ENCODE measurements at places on chromosomes 11 and 22.

GRCh38 chr22:21446128-21446826, 20.9 kb upstream of the TMEM191C start:
- no peak for DNase-seq

- no peak for DNase-seq
Observed at GRCh38 chr11:67996051-67996450, 7.8 kb downstream of the UNC93B1 start.

DNA sequence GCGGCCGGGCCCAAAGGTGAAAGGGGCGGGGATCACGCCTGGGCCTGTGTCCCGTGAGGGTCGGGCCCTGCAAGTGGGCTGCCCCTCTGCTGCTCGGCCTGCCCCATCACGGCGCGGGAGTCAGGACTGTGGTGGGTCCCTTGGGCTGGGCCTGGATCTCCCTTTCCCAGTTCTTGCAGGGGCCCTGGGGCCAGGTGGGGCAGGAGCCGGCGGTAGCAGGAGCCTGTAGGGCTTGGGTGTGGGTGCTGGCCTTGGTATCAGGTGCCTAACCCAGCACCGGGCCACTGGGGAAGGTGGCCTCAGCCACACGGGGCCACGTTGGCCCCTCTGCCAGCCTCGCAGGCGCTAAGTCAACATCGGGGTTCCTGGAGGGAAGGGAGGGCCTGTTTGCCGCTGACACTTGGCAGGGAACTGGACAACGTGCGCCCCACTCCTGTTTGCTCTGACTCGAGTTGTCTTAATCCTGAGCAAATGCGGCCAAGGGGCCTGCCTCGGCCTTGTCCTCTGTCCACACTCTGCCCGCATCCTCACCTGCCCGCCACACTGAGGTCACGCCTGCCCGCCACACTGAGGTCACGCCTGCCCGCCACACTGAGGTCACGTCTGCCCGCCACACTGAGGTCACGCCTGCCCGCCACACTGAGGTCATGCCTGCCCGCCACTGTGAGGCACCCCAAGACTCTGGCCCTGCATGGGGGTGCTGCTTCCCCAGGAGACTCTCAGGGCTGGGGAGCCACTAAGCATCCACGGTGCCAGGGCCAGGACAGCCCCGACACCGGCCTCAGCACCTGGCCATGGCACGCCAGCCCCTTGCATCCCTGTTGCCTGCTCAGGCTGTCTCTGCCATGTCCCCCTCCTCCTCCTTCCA, 14.2 kb upstream of the MUC5B start:
- DNase-seq = no peak

GRCh38 chr11:77253690-77254089, 47.8 kb downstream of the GDPD4 start:
- no peak for DNase-seq

DNA sequence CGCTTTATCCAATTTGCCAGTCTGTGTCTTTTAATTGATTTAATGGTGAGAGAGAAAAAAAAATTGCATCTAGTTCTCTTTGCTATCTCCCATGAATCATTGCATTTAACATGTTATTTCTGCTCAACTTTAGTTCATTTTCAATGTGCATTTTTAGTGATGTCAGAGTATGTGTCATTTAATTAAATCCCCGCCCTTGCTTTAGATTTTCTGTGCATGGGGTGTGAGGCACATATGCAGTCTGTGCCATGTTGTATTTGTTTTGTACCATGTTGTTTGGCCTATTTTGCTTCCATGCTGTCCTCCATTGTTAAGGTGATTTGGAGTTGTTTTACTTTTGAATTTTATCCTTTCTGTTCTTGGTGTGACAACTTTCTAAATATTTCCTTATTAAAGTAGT, 8.3 kb upstream of the NCR3LG1 start:
- no peak for DNase-seq

GRCh38 chr11:132504501-132505041, 1027.7 kb downstream of the OPCML start:
- no peak for DNase-seq

DNA sequence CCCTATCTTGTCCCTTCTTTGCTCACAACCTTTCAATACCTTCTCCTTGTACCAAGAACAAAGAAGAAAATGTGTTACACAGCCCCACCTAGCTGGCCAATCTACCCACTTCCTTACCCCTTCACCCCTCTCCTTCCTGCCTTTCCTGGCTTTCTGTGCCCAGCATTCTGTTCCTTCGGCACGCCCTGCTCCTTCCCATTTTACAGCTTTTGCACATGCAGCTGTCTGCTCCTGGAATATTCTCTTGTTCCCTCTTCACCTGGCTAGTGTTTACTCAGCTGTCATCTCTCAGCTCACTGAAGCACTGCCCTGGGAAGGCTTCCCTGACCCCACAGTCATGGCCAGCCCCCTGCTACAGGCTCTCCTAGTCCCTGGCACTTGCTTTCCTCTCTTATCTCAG, 30.7 kb downstream of the SERPINH1 start:
- DNase-seq = no peak

DNA sequence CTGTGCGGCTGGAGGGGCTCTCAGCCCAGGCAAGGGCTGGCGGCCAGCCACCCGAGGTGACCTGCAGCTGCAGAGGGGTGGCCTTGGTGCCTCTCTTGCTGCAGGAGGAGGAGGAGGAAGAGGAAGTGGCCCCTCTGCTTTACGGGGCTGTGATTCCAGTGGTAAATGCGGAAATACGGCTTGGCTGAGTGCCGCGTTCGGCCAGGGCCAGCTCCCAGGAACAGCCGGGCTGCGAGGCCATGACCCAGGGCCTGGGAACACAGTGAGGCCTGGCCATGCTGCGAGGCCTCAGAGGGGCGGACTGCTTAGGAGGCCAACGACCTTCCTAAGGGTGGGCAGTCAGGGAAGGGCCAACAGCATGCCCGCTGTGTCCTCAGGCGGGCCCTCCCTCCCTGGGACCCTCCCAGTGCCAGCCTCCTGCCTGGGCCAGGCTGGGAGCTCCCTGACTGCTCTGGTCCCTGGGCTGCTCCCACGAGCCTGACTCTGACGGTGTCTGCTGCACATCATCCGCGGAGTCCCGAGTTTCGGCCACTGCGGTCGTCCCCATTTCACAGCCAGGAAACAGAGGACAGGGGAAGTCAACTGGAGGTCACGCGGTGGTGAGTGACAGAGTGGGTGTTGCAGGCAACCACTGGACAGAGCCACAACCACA, 20.8 kb upstream of the PPARA start:
- no peak for DNase-seq

DNA sequence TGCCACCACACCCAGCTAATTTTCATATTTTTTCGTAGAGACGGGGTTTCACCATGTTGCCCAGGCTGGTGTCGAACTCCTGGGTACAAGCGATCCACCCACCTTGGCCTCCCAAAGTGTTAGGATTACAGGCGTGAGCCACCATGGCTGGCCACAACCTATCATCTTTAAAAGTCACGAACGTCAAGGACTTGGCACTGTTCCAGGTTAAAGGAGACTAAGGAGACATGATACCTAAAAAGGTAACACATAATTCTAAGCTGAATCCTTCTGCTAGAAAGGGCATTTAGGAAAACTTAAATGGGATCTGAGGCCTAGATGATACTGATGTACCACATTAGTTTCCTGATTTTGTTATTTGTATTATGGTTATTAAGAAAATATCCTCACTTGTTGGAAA, 43.3 kb upstream of the SYT9 start:
- no peak for DNase-seq

DNA sequence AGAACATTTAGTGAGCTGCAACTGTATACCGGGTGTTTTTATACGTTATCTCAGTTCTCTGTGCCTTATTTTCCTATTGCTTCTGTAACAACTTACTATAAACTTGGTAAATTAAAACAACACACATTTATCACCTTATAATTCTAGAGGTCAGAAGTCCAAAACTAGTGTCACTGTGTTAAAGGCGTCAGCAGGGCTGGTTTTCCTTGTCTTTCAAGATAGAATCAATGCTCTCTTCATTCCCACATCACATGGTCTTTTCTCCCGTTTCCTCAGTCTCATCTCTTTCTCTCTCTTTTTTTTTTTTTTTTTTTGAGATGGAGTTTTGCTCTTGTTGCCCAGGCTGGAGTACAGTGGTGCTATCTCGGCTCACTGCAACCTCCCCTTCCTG, 36.1 kb downstream of the MB start:
- no peak for DNase-seq

- DNase-seq = no peak
Observed at GRCh38 chr11:88307749-88308425, 29.6 kb downstream of the CTSC start.

DNA sequence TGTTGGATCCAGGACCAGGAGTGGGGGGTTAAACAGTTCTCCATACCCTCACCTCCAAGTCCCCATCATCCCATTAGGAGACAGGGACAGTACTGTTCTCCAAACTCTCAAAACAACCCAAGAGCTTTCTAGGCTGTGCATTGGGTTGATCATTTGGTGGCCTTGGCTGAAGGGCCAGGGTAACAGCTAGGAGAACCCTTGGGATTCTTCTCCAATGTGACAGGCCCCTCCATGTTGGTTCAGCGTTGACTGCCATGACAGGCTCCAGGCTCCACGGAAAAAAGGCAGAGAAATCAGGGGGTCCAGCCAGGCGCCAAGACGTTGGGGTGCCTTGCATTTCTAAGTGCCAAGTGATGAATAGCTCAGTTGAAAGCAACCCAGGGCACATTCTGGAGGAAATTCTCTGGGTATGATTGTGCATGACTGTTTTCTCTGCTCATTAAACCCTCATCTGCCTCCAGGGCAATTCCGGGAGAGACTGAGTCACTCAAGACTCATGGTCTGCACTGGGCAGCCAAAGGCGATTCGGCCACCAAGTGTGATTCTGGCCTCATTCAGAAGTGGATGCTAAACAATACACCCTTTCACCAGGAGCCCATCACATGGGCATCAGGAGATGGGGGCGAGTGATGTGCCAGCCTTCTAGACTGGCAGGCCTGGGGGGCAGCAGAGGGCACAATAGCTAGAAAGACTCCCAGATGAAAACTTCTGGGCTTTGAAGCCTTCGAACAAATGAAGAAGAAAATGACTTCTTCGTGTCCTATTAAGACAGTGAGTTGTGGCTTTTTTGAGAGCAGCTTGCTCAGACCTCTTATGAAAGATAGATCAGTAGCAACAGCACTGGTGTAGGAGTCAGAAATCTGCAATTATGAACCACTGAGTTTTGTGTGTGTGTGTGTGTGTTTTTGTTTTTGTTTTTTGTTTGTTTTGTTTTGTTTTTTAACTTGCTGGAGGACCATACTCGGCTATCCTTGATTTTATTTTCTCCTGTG, 27.7 kb downstream of the CD44 start:
- no peak for DNase-seq

- peak; percentile 14 for DNase-seq
Observed at GRCh38 chr22:31148953-31149627, 8.8 kb upstream of the PLA2G3 start.

- no peak for DNase-seq
Observed at GRCh38 chr11:115941044-115941443, 436.8 kb upstream of the CADM1 start.

DNA sequence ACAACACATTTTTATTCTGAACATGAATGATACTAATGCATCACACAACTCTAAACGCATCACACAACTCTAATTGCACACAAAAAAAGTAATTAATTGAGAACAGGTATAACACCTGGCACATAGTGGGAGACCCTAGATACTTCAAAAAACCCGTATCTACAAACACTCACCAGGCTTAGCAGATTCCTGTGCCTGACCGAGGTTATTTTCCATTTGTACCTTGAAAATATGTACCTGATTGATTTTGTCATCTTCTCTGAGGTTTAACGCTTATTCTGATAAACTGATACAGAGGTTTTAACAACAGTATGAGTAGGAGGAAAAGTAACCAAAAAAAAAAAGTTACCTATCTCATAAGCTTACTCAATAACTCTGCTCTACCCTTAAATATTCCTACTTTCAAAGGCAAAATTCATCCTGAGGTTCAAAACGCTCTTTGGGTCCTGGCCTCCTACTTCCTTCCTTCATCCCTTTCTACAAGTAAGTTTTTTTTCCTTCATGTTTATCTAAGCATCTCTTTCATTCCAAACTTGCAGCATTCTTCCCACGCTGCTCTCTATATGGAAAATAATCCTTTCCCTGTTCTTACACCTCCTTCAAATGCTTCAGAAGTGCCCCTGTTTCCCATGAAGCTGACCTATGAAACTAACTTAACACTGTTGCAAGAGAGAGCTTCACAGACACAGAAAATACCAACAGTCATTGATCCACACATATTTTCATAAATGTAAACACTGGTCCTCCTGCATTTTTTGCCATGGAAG, 73.3 kb downstream of the ETS1 start:
- DNase-seq = no peak

GRCh38 chr11:11733246-11733747, 108.5 kb upstream of the USP47 start:
- no peak for DNase-seq

- DNase-seq = no peak
Observed at GRCh38 chr11:84720706-84721402, 906.3 kb downstream of the DLG2 start.

- DNase-seq = peak; percentile 95
Observed at GRCh38 chr22:30968924-30969531, at the start of gene TUG1. Gene TUG1 (plus strand): TSS chr22:30969265.

Measured in stimulated activated CD8-positive, alpha-beta memory T cell treated with anti-CD3 and anti-CD28 coated beads, Interleukin-7, amount 100 ng/mL, for 48 hours (primary cell).